ENCODE measurements at places on chromosomes 2 and 18.

GRCh38 chr2:61529944-61530735 is 8.0 kb downstream of the XPO1 start:
- DNase-seq = no peak

GRCh38 chr2:236573066-236573929 is 3.7 kb downstream of the ACKR3 start:
- DNase-seq = no peak

- no peak for DNase-seq
These were observed 214.5 kb downstream of the DSEL start for GRCh38 chr18:67302043-67302442.

GRCh38 chr18:7205346-7205745 is 25.5 kb upstream of the LRRC30 start:
- no peak for DNase-seq

Measured in cerebellar cortex (tissue), 1 donor.